ENCODE measurements at places on chromosomes 12 and 14.
A peak's percentile ranks its signal among the peaks of the same experiment; 100 is the strongest.

GRCh38 chr14:74391479-74391878 is 34.5 kb downstream of the SYNDIG1L start:
- no peak for DNase-seq

- no peak for DNase-seq
Observed at GRCh38 chr14:69404883-69405282, 6.4 kb downstream of the SLC39A9 start.

- peak; percentile 23 for DNase-seq
Observed at GRCh38 chr12:12442548-12443071, 85.7 kb downstream of the BORCS5 start.

- no peak for DNase-seq
Observed at GRCh38 chr12:108610856-108611605, 13.1 kb upstream of the TMEM119 start.

GRCh38 chr12:109160873-109161272 is 44.5 kb downstream of the ACACB start:
- no peak for DNase-seq

- DNase-seq, result peak; percentile 12
Observed at GRCh38 chr12:98470469-98471082, 44.8 kb upstream of the TMPO start.

DNA sequence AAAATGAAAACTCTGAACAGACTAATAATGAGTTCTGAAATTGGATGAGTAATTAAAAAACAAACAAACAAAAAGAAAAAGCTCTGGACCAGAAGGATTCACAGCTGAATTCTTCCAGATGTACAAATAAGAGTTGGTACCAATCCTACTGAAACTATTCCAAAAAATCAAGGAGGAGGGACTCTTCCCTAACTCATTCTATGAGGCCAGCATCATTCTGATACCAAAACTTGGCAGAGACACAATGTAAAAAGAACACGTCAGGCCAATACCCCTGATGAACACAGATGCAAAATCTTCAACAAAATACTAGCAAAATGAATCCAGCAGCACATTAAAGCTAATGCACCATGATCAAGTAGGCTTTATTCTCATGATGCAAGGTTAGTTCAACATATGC is 183.9 kb upstream of the CNOT2 start:
- DNase-seq, result no peak

DNA sequence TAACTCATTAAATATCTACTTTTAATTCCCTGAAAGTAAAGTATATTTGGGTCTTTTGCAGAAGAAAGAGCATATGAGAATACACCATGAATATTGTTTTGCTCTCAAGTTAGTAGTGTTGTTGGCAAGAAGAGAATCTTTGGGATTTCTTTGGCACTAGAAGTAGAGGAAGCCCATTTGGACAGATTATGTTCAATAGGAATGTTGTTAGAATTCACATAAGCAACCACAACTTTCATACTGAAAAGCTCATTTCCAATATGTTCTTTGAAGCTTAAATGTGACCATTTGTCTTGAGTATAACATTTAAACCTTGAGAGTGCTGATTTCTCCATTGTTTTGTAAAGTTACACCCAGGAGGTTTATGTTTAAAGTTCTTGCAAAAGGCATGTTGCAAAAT is 37.6 kb downstream of the PLEKHG7 start:
- no peak for DNase-seq

DNA sequence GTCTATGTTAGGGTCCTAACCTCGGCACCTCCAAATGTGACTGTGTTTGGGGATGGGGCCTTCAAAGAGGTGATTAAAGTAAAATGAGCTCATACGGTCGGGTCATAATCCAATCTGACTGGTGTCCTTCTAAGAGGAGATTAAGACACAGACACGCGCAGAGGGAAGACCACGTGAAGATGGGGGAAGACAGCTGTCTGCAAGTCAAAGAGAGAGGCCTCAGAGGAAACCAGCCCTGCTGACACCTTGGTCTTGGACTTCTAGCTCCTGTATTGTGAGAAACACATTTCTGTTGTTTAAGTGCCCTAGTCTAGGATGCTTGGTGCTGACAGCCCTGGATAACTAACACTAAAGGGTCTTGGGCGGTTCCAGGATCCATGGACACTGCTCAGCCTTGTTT is 109.6 kb downstream of the DICER1 start:
- DNase-seq, result no peak

GRCh38 chr14:62289471-62289870 is 527.3 kb downstream of the SNAPC1 start:
- peak; percentile 48 for DNase-seq

GRCh38 chr12:49762468-49762847 is 21.1 kb downstream of the TMBIM6 start:
- DNase-seq, result no peak

GRCh38 chr12:83018088-83018487 is 331.4 kb downstream of the TMTC2 start:
- peak; percentile 60 for DNase-seq

GRCh38 chr12:124567673-124568373 is 411 bp upstream of the NCOR2 start:
- peak; percentile 99 for DNase-seq

- peak; percentile 82 for DNase-seq
Observed at GRCh38 chr12:107759410-107759809, 1.5 kb downstream of the PRDM4 start.

DNA sequence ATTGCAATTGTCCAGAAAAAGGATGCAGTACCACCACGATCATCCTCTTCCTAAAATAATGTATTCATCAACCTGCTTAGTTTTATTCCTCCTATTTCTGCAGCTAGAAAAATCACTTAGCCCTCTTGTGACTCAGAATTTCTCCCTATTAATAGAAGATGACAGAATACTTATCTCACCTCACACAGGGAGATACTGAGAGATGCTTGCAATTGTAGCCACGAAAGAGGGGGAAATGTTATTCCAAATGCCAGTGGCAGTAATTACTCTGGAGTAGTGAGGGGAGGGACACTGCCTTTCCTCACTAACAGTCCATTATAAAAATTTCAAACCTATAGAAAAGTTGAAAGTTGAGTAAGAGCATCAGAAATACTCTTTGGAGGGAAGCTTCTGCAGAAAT is 11.8 kb upstream of the DUSP6 start:
- DNase-seq, result no peak

- peak; percentile 34 for DNase-seq
Observed at GRCh38 chr14:101235335-101236103, 325.8 kb upstream of the DIO3 start.

DNA sequence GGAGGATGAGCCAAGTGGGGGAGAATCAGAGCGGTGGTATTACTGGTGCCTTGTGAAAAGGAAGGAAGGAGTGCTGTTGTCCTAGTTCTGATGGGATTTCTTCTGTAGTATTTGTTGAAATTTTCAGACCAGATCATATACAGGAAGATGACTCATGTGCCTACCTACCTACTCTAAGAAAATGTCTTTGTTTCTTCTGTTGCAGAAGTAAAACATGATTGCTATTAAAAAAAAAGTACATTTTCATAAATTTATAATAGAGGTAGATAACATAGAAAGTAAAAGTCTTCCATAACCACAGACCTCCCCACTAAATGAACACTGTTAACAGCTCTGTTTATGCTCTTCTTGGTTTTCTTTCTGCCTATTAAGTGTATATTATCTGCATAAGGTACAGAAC is 26.9 kb downstream of the SAMD4A start:
- no peak for DNase-seq

GRCh38 chr14:59371771-59372170 is 93.4 kb downstream of the GPR135 start:
- no peak for DNase-seq

DNA sequence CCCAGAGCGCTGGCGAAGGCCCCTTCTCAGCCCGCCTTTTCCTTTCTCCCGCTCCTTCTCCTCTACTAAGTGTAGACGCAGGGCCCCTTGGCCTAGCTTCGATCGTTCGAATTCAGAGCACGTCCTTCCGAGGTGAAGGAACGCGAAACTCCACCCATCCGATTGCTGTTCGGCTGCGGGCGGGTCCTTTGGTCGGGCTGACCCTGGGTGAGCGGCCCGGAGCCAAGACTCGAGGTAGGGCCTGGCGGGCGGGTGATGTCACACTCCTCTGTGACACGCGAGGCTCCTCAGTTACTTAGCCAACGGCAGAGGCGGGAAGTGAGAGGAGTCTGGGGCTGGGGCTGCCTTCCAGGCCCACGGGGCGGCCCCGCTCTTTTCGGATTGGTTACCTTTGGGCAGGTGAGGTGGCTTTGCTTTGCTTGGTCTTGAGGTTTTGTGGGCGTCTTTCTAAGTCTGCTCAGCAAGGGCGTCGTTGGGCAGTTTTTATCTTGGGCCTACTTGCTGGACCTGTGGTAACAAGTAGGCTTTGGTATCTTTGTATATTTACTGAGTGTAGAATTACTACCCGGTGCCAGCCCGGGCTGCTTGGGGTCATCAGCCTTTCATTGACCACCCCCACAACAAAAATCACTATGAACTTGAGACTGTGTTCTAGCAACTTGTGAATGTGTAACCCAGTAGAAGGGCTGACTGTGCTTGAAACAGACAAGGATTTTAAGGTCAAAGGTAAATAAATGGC is 694 bp downstream of the TMBIM6 start:
- peak; percentile 76 for DNase-seq

GRCh38 chr14:60455875-60456274 is 30.0 kb downstream of the C14orf39 start:
- no peak for DNase-seq

- DNase-seq, result no peak
Observed at GRCh38 chr14:90816681-90817436, 629 bp upstream of the TTC7B start.

- DNase-seq, result peak; percentile 43
Observed at GRCh38 chr14:22375321-22375930, 213.6 kb downstream of the DAD1 start.

GRCh38 chr12:45426294-45426693 is 210.4 kb downstream of the ANO6 start:
- no peak for DNase-seq

GRCh38 chr12:79001404-79001803 is 136.8 kb downstream of the SYT1 start:
- DNase-seq, result no peak

DNA sequence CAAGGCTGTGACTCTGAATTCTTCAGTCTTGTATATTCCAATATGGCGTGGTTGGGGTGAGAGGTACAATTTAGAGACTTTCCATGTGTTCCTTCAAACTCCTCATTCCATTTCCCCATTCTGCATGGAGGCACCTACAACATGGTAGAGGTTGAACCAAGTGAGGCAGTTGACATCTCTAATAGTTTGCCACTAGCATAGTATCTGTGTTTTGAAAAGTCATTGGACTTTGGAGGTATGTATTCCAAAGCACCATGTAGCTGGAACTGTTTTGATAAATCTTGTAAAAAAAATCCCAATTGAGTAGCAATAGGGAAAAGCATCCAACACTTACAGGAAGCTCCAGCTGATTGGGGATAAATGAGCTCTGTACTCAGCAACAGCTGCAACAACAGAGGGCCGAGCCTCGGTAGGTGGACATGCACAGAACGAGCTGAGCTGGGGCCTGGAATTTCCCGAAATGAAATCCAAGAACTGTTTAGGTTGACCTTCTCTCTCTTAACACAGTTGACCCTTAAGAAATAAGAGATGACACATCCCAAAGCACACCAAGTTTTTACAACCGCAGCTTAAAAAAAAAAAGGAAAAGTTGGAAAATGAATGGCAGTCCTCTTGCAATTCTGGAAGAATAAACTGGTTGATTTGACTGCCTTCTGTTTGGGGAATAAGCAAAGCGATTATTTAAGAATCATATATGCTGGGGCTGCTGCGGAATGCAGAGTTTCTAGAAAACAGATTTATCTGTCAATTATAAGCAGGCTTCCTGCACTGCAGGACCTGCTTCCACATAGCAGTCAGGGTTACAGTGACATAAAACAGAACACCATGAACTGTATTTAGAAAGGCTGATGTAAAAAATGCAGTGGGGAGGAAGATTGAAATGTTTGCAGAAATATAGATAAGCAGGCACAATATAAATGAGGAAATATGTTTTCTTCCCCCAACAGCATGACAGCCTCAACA is 194.6 kb upstream of the KRR1 start:
- peak; percentile 94 for DNase-seq

DNA sequence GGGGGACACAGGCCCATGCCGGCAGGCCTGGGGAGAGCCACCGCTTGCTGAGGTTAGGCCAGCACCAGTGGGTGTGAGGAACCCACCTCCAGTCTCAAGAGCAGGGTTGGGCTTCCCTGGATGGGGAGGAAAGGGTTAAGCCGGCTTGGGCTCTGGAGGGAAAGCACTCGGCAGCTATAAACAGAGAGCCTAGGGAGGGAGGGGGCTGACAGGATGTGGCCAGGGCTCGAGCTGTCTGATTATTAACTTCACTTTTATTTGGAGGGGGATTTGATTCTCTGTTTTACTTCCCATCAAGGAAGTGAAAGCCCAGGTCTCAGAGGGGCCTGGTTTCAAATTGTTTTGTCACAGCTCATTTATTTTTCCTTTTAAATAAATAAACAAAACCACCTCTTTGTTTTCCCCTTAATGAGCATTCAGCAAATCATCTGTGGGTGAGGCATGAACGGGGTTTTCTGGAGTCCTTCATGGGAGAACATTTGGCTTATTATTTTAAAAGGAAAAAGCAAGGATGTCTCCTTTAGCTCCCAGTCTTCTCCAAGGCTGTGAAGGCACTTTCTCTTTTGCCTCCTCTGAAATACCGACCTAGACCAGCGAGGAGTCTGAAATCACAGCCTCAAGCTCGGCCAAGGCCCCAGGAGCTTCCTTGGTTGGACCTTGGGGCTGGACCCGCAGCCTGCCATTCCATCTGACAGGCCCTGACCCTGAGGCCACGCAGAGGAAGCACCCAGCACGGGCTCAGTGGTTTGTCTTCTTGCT is 21.9 kb upstream of the ZFP36L1 start:
- DNase-seq, result peak; percentile 77

DNA sequence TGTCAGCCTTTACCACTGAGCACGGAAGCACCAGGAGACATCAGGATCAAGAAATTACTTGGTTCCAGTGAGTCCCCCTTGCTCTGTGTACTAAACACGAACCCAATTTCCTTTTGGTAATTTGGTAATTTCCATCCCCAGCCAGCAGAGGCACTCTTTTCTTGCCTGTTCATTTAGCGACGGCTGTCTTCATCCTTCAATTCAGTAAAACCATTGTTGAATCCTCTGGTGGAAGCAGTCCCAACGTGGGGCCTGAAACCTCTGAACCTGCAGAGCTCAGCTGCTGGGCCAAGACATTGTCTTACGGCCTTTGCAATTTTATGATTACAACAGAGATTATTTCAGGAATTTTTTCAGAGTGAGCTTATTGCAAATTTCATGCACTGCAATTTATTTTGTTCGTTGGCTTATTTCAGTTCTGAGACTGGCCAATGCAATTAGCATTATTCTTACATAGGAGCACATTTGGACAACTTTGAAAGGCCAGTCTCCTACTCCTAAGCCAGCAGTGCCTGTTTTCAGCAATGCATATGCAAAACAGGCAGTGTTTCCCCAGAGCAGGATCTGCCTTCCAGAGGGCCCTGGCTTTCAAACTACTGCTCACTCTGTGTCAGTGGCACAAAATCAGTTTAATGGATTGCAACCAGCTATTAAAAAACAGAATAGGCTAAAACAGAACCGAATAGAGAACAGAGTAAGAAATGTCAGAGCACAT is 372.9 kb upstream of the TMEM132C start:
- DNase-seq, result no peak
